ENCODE measurements at places on chromosomes 3 and 15.

- peak; percentile 69 for DNase-seq
These were observed 11.3 kb upstream of the TMEM87A start for GRCh38 chr15:42284551-42284950.

DNA sequence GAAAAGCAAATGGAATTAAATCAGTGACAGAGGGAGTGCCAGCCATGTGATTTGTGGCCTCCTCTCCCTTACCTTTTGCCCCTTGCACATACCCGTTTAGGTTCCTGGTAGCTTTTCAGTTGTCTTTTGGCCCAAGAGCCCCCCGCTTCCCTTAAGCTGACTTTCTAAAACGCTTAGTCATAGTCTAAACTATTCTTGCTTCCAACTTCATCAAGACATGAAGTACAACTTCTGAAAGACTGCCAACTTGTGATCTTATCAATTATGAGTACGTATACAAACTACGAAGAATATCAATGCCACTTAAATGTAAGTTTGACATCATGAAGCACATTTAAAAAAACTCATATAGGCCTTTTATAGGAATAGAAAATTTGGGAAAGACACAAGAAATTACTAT, 61.9 kb downstream of the EIF3J start:
- DNase-seq = no peak

- DNase-seq = no peak
These were observed 91.7 kb downstream of the MCTP2 start for GRCh38 chr15:94323076-94323475.

DNA sequence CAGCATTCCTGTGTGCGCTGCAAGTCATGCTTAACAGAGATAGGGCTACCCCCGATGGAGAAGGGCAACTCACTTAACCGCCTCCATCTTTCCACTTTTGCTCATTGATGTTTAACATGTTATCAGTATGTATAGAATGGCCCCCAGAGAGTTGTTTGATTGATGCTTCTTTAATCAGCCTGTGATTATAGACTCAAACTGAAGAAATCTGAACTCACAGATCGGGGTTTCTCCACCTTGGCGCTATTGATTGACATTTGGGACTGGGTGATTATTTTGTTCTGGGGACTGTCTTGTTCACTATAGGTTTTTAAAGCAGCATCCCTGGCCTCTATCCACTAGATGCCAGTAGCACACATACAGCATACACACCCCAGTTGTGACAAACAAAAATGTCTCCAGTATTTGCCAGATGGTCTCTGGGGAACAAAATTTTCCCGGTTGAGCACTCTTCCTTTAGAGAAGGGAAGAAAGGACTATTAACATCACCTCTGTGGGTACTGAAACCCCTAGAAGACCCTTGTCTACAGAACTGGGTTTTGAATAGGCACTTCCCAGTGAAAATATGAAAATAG, 54.4 kb downstream of the LARS2 start:
- no peak for DNase-seq

DNA sequence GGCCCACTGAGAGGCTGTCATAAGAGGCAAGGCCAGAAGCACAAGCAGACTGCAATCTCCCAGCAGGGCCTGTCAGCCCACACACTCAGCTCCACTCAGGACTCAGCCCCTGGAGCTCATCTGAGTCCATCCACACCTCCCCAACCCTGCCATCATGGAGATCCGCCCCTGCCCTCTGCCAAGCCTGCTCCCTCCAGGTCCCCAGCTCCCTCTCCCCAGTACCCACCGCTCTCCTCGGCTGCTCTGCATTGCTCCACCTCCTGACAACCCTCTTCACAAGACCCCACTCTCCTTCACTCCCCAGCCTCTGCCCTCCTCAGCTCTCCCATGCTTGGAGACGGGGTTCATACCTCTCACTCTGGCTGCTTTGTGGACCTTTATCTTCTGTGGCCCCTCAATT, 11.1 kb downstream of the POC1A start:
- no peak for DNase-seq

DNA sequence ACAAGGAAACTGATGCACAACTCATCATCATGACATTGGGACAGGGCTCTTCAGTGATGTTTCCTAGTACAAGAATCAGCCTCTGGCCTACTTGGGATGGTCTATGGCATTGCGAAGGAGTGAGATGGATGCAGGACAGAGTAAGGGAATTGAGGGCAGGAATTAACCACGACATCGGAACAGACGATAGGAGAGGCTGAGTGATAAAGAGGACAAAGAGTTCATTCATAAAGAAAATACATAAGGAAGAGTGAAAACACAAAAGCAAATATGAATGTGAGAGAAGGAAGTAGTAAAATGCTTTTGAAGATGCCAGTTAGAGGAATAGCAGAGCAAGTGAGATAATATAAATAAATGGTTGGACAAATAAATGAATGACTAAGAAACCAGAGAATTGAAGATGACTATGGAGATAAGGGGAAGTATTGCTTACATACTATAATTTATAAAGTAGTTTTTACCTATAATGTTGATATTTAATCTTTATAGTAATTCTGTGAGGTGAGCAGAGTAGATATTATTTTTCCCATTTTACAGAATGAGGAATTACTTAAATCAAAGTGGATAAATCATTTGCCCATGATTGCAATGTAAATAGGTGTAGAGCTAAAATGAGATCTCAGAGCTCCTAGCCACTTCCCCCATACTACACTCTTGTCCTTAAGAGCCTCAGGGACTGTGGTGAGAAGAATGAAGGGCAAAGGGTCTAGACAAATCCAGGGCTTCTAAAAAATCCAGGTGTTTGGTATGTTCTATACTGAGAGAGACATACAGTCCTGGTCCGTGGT, 203.3 kb downstream of the DTWD1 start:
- DNase-seq = no peak

DNA sequence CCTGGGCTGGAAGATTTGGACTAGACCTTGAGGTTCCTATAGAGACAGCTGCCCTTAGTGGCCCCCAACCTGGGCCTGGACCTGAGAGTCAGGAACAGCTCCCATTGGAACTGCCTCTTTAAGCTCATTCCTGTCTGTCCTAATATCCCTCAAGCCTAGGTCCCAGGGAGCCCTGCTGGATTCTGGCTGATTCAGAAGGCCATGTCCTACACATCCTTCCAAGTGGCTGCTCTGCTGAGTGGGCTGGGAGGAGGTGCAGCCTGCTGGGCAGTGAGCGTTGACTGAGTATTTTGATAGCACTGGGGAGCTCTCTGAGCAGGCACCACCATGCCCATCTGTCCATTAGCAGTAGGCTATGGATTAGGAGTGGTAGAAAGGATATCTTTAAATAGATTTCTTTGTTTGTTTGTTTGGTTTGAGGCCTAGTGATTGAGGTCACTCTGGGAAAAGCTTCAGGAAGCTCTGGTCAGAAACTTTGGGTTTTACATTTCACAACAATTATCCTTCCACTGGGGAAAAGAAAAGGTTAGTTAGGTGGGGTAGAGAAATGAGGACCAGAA, 54.6 kb upstream of the ATOSA start:
- no peak for DNase-seq

DNA sequence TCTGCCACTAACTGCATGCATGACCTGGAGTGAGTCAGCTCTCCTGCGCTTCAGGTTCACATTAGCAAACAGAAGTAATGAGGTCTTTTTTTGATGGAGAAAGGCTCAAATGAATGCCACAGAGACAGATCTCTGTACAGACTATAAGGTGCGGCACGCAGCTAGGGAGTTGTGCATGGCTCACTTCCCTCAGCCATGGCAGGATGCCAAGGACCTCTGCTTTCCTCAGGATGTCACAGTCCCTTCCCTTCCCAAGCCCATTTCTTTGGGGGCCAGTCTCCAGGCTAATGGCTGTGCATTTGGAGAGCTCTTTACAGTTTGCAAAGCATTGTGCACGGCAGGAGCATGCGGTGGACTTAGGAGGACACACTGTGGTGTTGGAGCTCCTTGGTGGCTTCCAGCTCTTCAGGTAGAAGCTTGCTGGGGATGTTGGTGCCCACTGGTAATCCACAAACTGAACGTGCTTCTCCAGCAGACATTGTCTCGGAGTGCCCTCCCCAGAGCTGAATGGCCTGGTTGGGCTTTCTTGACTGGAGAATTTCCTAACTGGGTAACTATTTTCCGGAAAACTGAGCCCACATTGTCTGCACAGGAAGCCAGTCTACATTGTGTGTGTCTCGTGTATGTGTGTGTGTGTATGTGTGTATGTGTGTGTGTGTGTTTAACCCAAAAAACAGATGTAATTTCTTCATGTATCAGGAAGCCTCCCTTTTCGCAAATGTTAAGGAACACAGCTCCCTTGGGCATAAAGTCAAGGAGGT, 172.5 kb upstream of the TLE3 start:
- DNase-seq = peak; percentile 49

DNA sequence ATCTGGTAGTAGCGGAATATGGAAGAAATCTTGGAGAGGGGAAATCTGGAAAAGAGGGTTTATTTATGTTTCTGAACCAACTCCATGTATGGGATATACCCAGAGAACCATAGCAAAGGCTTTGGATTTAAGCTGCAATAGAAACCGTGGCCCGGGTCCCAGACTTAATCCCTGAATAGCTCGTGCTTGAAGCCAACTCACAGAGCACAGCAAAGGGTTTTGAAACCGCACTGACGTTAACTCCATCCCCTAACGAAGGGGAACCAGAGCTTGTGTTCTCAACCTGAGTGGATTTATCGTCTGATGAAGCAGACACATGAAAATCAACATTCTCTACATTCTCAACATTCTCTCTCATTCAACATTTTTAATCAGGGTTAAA, 154.6 kb downstream of the APBA2 start:
- DNase-seq = no peak

- no peak for DNase-seq
These were observed 197.2 kb downstream of the MEIS2 start for GRCh38 chr15:36903195-36903594.

DNA sequence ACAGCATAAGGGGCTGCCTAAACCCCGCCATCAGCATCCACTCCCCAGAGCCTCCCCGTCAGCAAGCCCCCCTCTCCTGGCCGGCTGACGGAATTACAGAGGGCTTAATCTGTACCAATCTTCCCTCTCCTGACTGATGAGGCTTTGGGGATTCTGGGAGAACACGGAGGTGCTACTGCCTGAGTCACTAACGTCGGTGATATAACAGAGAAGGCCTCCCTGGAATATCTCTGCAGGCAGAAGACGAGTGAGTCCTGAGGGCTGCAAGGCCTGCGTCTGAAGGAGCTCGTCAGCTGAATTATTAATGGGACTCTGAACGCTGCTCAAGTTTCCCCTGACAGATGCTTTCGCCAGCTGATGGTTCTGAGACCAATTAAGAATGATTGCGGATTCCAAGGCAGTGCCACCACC, 147.7 kb downstream of the XXYLT1 start:
- no peak for DNase-seq

DNA sequence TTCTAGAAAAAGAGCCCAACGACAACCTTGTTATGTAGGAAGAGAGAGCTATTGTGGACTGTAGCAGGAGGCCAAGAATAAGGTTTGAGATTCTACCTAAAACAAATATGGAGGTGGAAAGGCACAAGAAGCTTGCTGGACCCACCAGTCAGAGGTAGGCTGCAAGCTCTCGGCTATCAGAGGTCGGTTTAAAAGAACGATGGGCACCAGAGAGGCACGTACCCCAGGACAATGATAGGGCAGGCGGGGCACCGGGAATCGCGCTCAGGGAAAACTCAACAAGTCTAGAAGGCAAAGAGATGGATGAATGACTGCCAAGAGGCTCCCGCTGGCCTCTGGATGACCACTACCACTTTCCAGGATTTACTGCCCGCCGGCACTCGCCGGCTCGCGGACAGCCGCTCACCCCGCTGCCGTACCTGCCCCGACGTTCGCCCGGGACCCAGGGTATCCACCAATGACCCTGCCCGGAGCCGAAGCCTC, 1.1 kb downstream of the HDGFL3 start:
- no peak for DNase-seq

DNA sequence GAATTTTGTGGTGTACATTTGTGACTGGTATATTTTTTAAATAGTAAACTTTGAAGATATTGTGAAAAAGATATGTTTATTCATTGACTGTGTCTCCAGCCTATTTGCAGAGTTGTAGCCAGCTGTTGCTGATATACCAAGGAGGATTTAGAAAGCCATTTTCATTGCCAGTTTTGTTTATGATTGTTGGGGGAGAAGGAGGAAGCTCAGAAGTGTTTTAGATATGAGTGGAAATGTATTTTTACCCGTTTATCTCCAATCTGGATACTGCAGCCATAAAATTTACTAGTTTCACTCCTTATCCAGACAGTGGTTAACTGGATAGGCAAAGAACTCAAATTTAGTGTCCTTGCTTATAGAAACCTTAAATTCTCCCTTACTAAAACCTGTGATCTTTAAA, 18.8 kb downstream of the ATP11B start:
- no peak for DNase-seq

GRCh38 chr15:85579957-85580694, 199.7 kb downstream of the AKAP13 start:
- peak; percentile 12 for DNase-seq

DNA sequence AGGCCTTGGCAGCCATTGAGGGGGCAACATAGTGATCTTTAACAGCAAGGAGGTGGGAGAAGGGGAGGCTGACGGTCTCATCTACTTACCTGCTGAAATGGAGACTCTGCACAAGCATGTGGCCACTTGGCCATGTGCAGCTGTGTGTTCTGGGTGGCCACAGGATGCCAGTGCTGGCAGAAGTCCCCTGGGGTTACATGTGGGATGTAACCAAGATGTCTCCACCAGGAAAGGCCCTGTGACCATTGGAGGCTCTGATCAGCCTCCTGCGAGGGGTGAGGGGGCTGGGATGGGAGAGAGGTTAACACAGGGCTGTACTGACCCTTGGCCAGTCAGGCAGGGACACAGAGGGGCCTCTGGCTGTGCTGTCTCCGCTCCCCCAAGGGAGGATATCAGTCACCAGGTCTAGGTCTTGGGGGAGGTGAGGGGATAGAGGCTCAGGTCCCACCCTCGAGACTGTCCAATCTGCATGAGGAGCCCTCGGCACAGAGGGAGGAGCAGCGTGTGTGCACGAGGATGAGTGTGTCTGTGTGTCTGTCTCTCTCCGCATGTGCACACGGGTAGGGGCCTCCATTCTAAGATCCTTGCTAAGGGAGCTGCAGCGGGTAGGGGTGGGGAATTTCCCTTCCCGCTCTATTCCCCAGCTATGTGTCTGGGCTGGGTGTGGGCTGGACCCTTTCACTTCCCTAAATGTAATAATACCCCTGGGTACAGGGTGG, 19.5 kb downstream of the PRKCD start:
- DNase-seq = peak; percentile 91

DNA sequence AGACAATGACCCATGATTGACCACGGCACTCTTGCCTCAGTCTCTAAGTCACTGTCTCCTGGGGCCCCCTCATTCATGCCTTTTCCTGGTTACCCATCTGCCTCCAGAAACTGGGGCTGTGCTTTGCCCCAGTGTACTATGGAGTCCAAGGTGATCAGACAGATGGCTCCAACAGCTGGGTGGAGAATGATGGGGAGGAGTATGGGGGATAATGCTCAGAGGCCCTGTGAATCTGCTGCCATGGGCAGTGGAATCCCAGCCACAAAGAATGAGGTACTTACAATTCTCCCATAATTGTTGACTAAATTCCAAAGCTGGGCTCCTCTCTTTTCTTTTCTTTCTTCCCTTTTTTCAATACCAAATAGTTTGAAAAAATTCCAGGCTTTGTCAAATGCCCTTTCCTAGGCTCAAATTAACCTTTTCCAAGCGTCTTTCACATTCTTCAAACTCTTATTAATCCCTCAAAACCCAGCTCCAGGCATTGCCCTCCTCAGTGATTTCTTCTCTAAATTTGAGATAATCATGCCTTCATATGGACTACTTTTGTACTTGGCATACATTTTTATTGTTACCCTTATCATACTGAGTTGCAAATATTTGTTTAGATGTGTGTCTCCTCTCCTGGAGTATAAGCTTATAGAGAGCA, 148.5 kb upstream of the ICE2 start:
- DNase-seq = no peak

- no peak for DNase-seq
These were observed 147.2 kb upstream of the TPM1 start for GRCh38 chr15:62895139-62895866.

Data from NB4 (cell line).